ENCODE measurements at places on chromosomes 7 and 10.

DNA sequence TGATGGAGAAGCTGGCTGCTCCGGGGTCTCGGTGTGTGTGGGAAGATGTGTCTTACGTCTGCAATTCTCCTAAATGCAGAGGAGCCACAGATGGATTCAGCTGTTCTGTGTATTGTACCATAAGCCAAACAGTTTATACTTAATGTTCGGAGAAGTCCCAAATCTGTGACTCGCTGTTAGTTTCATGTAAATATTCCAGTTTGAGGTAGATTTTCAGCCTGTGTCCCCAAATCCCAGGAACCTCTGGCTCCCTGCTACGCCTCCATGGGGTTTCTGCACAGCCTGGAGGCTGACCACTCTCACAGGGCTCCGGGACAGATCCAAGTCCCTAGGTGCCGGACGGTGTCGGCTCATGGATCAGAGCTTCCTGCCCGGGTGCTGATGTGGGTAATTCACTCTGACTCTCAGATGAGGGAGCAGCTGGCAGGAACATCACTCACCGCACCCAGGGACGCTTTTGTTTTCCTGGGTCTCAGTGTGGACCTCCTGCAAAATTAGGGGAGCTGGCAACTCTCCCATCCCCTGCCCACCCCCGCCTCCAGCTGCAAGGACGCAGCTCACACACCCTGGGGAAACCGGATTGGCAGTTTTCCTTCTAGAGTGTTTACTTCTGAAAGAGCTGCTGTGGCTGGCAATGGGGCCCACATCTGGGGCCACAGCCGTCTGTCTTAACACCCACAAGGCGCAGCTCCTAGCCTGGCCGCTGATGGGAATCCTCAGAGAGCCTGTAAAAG is 421.1 kb upstream of the FOXK1 start:
- peak; percentile 22 for DNase-seq

- no peak for DNase-seq
Measured at GRCh38 chr10:43943818-43944360, 295.2 kb upstream of the ZNF32 start.

GRCh38 chr7:25029075-25029474 is 49.1 kb upstream of the OSBPL3 start:
- no peak for DNase-seq

GRCh38 chr10:95560278-95561176 is 644 bp downstream of the SORBS1 start:
- peak; percentile 74 for DNase-seq

DNA sequence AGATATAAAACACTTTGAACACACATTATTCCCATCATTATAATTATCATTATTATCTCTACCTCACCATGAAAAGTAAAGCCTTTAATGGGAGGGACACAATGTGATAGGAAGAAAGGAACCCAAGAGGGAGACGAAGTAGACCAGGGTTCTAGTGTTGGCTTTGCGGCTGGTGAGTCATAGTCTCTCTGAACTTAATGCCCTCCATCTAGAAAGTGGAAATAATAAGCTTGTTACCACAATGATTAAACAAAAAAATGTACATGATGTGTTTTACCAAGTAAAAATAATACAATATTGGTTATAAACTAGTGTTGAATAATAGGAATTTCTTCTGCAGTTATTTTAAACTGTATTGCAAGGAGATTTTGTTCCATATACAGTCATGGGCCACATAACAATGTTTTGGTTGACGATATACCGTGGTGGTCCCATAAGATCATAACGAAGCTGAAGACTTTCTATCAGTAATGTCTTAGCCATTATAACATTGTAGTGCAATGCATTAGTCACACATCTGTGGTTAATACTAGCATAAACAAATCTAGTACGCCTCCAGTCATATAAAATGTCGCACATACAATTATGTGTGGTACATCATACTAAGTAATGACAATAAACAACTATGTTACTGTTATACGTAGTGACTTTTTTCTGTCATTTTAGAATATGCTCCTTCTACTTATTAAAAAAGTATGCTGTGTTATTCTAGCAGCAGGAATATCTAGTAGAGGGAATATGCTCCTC is 450.6 kb upstream of the SORCS1 start:
- no peak for DNase-seq

- no peak for DNase-seq
Measured at GRCh38 chr10:73065441-73065840, 31.2 kb downstream of the P4HA1 start.

GRCh38 chr10:131212763-131213325 is 98.7 kb downstream of the TCERG1L start:
- DNase-seq = no peak

Data from muscle of back (tissue), 13 donors.